ENCODE measurements at places on chromosomes 2 and 18. TPM values are rescaled to one million over a fixed set of nuclear protein-coding genes. Genes with fewer than 3 reads are reported as not detected.

UNC80 gene
- total RNA-seq, result 0.55 TPM

MEP1B gene
- total RNA-seq, result 0.18 TPM

GRCh38 chr2:62473246-62473827 lies 32.7 kb downstream of the TMEM17 start:
- DNase-seq, result no peak

COL4A4 gene
- total RNA-seq, result 0.11 TPM

GRCh38 chr2:237059155-237059875 lies 26.4 kb upstream of the COPS8 start:
- no peak for DNase-seq

MSH6 gene
- total RNA-seq, result 132 TPM

DNA sequence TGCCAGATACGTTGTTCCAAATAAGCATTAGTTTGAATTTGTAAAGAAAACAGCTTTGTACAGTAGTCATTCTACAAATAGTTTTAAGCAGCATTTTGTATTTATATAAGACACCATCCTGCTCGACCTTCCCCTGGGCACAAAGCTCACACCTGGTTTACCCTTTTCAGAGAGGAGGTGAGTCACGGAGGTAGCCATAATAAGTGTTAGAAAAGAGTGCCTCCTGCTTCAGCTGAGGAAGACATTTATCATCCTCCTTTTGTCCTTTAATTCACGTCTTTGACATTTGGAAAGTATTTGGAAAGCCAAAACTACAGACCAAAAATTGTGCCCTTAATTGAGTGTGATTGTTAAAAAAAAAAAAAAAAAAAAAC lies 6.8 kb downstream of the RAB12 start:
- no peak for DNase-seq

- no peak for DNase-seq
Measured at GRCh38 chr18:32326450-32327308, 136.8 kb downstream of the MEP1B start.

POTEF gene
- total RNA-seq, result 49.5 TPM

DNA sequence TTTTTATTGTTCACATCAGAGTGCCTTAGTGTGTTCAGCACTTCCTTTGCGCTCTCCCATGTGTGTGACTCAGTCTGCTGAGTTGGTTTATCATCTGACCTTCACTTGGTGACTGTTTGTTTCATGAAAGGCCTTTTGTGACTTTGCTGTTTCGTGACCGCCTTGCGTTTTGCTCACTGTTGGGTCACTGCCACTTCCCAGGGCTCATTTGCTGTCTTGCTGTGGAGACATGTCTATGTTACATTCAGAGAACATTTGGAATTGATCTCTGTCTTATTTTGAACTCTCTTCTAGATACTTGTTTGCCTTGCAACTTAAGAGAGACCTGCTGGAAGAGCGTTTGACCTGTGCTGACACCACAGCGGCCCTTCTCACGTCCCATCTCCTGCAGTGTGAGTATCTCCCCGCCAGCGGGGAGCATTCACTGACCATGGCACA lies 54.7 kb downstream of the FARP2 start:
- no peak for DNase-seq

DNA sequence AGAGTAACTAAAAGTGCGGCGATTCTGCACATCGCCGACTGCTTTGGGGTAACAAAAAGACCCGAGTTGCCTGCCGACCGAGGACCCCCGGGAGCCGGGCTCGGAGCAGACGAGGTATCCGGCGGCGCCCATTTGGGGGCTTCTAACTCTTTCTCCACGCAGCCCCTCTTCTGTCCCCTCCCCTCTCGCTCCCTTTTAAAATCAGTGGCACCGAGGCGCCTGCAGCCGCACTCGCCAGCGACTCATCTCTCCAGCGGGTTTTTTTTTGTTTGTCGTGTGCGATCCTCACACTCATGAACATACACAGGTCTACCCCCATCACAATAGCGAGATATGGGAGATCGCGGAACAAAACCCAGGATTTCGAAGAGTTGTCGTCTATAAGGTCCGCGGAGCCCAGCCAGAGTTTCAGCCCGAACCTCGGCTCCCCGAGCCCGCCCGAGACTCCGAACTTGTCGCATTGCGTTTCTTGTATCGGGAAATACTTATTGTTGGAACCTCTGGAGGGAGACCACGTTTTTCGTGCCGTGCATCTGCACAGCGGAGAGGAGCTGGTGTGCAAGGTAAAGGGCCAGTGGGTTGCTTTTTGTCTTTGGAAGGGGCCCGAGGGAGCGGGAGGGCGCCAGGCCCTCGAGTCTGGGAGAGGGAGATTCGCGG lies 1.4 kb downstream of the TRIB2 start:
- DNase-seq, result peak; percentile 51

DNA sequence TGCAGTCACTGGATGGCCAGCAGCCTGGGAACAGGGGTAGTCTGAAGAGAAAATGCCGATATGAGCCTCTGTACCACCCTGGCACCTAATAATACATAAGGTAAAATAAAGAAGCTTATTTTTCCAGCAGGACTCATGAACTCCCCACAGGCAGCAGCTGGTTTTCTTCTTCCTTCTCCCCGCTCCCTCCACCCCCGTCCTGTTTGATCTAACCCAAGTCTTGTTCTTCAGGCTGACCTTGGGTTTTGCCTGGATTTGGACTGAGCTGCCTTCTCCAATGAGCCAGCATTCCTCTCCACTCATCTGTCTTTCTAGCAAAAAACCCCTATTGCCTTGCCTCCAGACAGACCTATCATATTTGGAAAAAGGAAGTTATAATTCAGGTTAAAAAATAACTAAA lies 111.8 kb downstream of the CELF4 start:
- no peak for DNase-seq

DNA sequence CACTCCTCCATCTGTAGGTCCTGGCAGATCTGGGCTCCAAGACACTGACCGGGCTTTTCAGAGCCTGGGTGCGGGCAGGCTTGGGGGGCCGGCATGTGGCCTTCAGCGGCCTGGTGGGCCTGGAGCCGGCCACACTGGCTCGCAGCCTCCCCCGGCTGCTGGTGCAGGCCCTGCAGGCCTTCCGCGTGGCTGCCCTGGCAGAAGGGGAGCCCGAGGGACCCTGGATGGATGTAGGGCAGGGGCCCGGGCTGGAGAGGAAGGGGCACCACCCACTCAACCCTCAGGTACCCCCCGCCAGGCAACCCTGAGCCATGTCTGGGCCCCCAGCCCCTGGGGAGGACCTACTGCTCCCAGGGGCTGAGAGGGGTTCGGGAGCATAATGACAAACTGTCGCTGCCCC lies 761 bp upstream of the CHRND start:
- DNase-seq, result no peak

GRCh38 chr18:77366067-77366719 lies 116.5 kb downstream of the GALR1 start:
- no peak for DNase-seq

GRCh38 chr2:85995648-85996529 lies 107.1 kb upstream of the ST3GAL5 start:
- no peak for DNase-seq

RBBP8 gene
- total RNA-seq, result 29.4 TPM

DNA sequence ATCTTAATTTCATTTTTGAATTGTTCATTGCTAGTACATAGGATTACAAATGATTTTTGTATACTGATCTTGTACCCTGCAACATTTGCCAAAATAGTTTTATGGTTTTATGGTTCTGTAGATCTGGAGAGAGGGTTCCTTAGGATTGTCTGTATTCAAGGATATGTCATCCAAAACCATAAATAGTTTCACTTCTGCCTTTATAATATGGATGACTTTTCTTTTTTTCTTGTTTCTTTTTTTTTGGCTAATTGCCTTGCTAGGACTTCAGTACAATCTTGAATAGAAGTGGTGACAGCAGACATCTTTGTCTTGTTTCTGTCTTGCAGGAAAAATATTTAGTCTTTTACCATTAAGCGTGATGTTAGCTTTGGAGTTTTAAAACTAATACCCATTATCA lies 383.9 kb upstream of the HS6ST1 start:
- no peak for DNase-seq

FRZB gene
- 13.0 TPM for total RNA-seq

BMP10 gene
- total RNA-seq, result not detected

DNA sequence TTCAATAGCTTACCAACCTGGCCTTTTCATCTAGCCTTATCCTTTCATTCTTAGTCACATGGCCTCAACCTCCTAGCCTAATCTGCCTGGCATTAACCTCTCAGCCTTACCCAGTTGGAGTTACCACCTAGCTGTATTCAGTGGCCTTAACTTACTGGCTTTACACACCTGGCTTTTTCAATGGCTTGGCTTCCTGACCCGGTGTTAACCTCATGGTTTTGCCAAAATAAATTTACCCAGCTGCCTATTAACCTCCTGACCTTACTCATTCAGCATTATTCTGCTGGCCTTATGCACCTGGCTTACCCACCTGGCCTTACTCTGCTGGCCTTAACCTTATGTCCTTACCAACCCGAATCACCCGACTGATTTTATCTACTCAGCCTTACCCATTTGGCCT lies 135.5 kb upstream of the ZSWIM2 start:
- DNase-seq, result no peak

DNA sequence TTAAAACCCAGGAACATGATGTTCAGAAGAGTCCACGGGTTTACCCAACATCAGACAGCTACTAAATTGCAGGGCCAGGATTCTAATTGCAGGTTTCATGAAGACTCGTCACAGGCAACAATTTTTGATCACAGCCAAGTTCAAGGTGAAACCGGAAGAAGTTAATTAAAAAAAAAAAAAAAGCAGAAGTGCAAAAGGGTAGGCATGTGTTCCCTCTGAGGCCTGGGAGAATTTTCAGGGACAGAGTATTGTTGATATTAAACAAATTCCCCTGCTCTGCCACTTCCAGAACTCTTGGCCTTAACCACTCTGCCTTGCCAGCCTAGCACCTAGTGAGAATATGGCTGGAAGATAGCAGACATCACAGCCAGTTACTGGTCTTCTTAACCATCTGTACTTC lies 99.4 kb upstream of the TRIB2 start:
- no peak for DNase-seq

DNA sequence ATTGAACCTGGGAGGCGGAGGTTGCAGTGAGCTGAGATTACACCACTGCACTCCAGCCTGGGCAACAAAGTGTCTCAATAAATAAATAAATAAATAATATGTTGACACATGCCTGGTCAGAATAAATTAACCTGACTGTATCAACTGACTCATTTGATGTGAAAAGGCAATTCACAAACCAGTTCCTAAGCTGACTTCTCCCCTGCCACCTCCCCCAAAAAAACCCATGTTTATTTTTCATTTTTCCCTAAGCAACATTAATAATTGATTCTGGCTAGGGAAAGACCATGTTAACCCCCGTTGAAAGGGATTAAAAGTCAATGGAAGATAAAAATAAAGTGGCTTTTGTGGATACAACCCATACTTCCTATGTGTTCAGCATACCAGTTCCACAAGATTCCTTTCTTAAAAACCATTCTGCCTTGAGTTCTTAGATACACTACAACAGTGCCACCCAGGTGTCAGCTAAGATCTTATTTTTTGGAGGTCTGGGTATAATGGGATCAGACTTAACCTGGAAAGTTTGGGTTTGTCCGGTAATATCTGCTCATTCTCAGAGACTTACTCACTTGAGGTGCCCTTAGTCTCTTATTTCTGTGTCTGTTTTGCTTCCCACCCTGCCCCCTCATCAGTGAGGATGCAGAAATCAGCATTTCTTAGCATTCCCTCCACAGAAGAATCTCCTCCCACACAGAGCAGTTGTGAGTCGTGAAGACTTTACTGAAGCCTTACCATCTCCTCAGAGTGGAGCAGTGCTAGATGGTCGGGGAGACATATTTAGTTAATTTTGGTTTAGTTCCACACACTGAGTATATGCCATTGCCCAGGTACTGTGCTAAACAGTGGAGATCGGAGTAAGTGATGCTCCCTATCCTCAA lies 10.1 kb upstream of the MCFD2 start:
- no peak for DNase-seq

ITGA6 gene
- 40.5 TPM for total RNA-seq

DNA sequence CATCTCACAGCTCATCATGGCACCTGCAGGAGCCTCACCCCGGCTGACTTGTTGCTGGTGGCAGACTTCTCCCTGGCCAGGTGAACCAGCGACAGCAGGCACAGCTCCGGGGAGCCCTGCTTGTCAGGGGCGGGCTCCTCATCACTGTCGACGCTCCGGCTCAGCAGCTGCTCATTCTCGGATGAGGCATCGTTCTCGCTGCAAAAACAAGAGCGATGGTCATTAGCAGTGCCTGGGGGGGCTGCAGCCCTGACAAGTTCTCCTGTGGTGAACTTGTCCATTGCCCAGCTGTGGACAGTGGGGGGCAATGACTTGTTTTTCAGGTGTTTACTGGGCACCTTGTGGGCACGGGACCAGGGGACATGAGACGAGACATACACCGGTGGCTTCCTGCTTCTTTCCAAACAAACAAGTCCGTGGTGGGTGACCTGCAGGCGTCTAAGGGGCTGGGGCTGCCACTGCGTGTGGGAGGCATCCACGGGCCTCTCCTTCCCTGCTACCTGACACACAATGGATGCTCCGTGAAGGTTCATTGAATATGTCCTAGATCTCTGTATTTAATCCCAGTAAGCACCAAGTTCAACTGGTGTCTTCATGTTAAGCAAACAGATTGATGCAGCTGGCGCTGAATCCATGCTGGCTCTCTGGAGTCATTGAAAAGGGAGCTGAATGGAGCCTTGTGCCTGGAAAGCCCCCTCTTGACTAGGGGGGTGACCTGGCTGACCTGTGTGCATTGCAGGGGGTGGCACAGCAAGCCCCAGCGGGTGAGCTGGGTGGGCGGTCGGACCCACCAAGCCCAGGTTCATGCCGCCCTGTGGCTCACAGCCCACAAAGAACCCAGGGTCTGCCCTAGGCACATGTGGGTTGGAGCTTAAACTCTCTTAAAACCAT lies 81.0 kb downstream of the EDAR start:
- DNase-seq, result peak; percentile 16

RMDN2 gene
- total RNA-seq, result 9.3 TPM

IL36A gene
- total RNA-seq, result not detected

CFAP221 gene
- 4.5 TPM for total RNA-seq

REG3A gene
- not detected for total RNA-seq

DNA sequence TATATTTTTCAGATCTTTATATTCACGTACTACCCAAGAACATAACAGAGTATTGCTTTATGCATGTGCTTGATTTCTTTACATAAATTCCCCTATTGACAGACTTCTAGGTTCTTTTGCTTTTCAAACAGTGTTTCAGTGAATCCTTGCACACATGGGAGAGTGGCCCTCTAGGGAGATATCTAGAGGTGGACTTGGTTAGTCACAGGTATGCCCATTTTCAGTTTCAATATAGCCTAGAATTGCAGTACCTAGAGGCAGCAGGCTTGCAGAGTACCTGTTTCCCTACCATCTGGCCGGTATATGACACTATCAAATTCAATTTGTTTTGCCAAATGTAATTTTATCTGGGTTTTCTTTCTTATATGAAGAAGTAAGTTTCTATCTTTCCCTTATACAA lies 36.8 kb downstream of the EML6 start:
- DNase-seq, result no peak

GPR45 gene
- not detected for total RNA-seq

SMYD1 gene
- not detected for total RNA-seq

DNA sequence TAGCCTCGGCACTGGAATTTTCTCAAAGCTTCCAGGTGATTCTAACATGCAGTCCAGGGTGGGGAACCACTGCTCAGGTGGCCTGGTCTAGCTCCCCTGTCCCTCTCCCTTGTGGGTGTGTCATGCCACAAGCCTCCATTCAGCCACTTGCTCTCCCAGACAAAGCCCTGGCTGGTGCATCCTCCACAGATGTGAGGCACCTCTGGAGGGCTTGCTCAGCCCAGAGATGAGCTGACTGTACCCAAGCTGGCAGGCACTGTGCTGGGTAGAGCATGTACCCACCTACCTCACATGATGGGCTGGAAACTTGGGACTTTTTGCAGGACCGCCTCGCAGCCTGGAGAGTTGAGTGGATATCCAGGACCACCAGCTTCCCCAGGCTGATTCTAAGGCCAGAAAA lies 88.1 kb downstream of the ZBTB7C start:
- no peak for DNase-seq

SGPP2 gene
- total RNA-seq, result 0.23 TPM
